Stimulated activated CD4-positive, alpha-beta T cell treated with anti-CD3 and anti-CD28 coated beads, TNF-alpha, amount 100 ng/mL, for 4 hours (primary cell): ENCODE measurements at places on chromosomes 1 and 21.

DNA sequence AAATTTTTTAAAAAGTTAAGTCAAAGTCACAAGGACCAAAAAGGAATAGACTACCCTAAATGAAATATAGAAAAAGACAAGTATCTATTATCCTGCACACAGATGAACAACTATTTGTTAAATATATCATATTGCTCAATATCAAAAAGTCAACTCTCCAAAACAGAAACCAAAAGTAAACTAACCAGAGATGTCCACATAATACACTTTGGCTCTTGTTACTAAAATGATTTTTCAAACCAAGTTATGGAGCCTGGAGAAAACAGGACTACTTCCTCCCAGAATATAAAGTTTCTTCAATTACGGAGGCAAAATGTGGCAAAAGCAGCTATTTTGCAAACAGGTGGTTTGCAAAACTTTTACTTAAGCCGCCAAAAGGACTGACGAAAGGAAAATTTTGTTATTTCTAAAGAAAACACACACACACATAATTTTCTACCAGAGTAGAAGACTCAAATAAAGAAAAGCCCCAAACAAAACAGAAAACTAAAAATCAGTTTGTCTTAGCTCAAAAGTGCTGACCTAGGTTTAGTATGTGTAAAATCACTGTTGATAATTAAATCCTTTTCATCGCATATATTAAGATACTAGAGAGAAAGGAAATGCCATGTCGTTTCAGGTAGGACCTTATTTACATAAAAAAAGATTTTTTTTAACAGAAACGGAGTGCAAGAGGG, 1.1 kb downstream of the DPYD start:
- DNase-seq: no peak

- no peak for DNase-seq
Observed at GRCh38 chr1:172482044-172482443, 38.2 kb upstream of the PIGC start.

DNA sequence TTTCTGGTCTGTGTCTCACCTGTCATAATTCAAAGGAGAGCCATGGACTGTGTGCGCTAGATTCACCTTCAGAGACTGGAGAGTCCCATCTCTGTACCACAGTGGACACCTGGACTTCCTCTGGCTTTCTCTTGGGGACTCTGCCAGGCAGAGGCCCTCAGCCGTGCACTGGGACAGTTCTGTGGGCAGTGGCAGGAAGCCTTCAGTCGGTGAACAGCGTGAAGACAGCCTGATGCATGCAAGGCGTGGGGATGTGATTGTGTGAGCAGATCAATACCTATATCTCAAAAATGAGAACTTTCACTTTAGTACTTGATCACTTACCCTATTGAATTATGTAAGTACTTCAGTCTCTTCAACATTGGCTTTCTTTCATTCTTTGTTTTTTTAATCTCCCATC, 245.3 kb downstream of the DISC1 start:
- DNase-seq: no peak

DNA sequence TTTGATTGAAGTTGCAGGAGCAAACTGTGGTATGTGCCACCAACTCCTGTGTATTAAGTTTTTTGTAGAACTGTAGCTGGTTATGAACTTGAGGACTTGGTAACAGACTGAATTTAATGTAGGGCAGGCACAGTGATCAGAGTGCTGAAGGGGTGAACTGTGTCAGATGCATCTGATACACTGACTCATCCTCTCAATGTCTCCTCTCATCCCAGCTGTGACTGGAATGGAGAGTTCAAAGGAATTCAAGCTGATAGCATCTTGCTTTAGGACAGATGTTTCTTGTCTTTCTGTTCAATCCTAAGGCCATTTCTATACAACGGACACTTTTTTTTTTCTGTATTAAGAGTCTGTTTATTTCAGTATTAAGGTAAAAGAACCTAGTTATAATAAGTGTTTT, 25.0 kb upstream of the GBP1 start:
- DNase-seq: no peak

GRCh38 chr21:41112740-41113692, 54.9 kb upstream of the BACE2 start:
- DNase-seq: no peak

GRCh38 chr1:223845037-223845809, 524 bp downstream of the TP53BP2 start:
- DNase-seq: peak; percentile 31

- DNase-seq: no peak
Observed at GRCh38 chr1:59568158-59568935, 246.4 kb upstream of the HOOK1 start.

DNA sequence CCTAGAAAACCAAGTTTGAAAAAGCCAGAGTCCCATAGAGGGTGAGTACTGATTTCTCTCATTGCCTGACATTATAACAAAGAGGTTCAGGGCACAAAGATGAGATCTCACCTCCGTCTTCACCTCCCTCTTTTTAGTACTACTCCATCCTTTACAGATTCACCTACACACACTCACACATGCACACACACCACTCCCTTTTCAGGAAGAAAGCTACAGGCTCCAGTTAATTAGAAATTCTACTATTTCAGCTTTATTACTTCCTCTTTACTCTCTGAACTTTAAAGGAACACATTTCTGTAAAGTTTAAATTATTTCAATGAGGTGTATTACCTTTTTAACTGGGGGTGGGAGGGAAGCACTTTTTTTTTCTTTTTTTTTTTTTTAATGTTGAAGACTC, 59.6 kb upstream of the PRDX6 start:
- no peak for DNase-seq

DNA sequence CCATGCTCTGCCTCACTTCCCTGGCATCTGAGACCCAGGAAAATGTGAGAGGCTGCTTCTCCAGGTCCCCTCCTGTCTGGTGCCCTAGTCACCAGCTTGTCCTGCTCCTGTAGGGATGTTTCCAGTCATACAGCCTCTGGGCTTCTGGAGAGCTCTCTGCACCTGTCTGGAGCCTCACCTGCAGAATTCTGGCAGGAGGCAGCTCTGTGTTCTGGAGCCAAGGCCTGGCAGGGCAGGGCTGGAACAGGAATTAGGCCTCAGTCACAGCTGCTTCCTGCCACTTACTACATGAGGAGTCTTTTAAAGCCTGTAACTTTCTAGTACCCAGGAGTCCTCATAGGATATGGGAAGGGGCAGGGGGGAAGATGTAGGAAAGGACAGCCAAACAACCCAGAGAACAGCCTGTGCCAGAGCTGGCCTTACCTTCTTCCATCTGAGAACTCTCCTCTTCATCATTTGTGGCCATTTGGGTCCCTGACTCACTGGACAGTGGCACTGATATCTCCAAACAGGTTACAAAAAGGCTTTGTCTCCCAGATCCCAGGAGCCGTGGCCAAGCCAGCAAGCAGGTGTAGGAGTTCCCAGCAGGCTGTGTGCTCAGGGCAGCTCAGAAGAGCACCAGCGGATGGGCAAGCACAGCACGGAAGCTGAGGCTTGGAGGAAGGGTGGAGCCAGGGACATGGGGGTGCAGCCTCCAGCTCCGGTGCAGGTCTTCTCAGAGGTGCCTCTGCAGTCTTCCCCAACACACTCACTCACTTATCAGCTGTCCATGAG, 31.4 kb upstream of the ARTN start:
- no peak for DNase-seq

DNA sequence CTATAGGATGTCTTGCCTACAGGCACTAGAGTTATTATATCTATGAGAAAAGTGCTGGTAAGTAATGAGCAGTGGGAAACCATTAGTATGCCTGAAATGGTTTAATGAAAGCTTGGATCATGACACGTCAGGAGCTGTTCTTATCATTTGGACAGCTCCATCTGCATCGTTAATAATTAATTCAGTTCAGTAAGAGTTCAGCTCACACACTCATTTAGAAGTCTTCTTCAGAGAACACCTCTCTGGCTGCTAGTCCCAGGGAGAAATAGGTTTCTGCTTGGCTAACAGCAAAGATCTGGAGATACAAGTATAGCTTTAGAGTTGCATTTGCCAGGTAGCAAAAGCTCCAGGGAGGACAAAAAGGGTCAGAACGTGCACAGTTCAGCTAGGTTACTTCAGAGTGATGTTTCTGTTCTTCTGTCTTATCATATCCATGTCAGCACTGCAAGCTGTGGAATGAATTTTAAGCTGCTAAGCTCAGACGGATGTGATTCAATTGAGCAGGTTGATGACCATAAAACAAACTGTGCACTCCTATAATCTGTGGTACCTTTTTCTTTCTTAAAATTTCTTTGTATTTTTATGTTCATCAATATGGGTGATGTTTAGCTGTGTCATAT, 173.6 kb downstream of the ADGRL2 start:
- no peak for DNase-seq

DNA sequence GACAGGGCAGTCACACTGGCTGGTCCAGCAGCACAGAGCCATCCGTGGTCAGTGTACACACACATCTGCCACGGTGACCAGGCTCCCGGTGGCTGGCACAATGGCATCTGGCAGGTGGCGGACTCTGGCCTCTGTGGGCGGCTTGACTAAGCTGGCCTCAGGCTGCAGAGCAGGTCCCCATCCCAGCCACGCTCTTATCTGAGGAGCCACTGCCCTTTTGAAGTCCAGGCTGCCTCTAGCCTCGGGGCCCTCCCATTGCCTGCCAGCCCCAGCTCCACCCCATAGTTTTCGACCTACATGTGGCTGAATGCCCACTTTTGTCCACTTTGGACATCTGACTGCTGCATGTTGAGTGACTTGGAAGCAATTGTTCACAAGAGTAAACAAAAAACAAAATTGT, 29.9 kb upstream of the EDN2 start:
- no peak for DNase-seq

DNA sequence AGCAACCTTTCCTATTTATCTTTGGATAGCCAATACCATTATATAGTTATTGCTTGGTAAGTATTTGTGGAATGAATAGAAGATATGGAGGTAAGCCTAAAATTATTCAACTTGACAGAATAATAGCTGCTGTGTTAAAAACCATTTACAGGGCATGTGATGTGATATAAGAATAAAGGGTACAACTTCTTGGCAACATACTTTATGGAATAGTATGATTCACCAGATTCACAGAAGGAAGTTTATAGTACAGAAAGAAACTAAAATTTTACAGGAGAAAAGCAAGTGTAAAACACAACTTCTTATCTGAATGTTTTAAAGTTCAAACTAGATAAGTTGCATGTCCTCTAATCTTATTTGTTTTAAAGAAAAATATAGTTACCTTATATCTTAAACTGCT, 186.4 kb upstream of the ZRANB2 start:
- no peak for DNase-seq

GRCh38 chr1:40024671-40025070, 15.9 kb upstream of the CAP1 start:
- no peak for DNase-seq

GRCh38 chr1:244937099-244937498, 72.8 kb upstream of the HNRNPU start:
- no peak for DNase-seq

GRCh38 chr1:27598295-27598687, 5.7 kb downstream of the AHDC1 start:
- DNase-seq: no peak

GRCh38 chr1:205365945-205366463, 9.3 kb upstream of the KLHDC8A start:
- DNase-seq: no peak

- no peak for DNase-seq
Observed at GRCh38 chr1:212410231-212410820, 4.4 kb downstream of the PACC1 start.

DNA sequence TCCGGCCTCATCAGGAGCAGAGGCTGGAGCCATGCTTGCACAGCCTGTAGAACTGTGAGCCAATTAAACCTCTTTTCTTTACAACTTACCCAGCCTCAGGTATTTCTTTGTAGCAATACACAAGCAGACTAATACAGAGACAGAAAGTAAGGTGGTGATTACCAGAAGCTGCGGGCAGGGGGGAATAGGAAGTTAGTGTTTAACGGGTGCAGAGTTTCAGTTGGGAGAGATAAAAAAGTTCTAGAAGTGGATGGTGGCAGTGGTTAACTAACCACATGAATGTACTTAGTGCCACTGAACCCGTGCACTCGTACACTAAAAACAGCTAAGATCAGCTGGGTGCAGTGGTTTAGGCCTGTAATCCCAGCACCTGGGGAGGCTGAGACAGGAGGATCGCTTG, 80.4 kb upstream of the TARDBP start:
- no peak for DNase-seq

- DNase-seq: peak; percentile 56
Observed at GRCh38 chr1:11838349-11839272, 9.0 kb downstream of the NPPA start.

DNA sequence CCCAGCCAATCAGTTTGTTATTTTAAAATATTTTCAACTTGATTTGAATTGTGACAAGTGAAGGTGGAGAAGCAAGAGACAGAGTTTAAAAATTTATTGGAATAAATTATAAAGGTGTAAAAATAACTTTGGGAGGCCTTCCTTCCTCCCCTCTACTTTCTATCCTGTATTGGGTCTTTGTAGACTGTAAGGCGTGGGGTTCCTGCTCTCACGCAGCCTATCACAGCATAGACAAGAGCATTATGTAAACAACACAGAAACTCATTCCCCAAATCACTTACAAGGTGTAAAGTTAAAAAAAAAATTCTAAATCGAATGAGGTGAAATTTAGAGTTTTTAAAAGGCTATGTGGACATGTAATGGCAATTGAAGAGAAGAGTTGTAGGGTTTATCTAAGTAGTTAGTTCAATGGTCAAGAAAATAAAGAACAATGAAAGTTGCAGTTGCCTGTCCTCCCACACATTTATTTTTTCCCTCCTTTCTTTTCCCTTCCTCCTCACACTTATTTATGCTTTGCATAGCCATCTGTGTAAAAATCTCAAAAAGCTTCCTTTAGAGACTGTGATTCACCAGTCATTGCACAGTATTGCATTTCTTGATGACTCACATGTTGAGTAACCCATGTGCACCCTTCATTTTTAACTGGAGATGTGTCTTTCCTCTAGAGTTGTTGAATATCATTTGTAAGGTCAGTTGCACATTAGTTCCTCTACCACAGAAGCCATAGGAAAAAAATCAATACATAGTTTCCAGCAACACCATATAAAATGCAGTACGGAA, 242.2 kb downstream of the PTPRC start:
- no peak for DNase-seq

GRCh38 chr1:104468282-104468681, 718.6 kb downstream of the AMY1C start:
- DNase-seq: no peak

DNA sequence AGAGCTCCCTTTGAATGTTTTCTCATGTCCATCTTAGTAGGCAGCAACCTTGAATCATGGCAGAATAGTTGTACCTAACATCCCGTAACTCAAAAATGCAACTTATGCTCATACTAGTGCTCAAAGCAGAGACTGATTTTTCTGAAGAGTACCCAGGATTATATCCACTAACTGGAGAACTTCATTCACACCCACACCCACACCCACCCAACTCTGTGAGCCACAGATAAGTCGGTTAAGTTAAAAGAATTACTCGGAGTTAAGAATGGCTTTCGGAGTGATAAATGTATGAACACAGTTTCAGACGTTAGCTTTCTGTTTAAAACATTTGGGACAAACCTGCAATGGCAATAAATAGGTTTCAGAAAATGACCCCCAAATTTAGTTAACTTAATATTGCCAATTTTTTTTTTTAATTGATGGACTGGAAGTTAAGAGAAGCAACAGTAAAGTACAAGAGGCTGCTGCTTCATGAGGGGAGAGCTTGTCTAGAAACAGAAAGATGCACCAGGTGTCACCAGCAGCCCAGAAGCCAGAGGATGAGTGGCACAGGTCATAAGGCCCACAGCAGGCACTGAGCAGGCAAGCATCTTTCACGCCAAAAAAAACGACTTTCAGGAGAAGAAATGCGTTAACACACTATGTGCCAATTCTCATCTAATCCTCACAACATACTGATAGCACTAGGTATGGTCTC, 48.4 kb upstream of the C1orf198 start:
- no peak for DNase-seq
